Stimulated activated CD4-positive, alpha-beta T cell treated with anti-CD3 and anti-CD28 coated beads, Interleukin-1b, Interleukin-23, amount 100 ng/mL, for 48 hours (primary cell): ENCODE measurements at places on chromosomes 6 and 20.

GRCh38 chr20:53793783-53794383 is 200.2 kb upstream of the ZNF217 start:
- no peak for DNase-seq

- no peak for DNase-seq
Measured at GRCh38 chr6:71347119-71347518, 58.5 kb downstream of the OGFRL1 start.

- no peak for DNase-seq
Measured at GRCh38 chr20:44247131-44247571, at the start of gene GDAP1L1. Gene GDAP1L1 (plus strand): TSS chr20:44247308. CDS start chr20:44247335, 27 bp downstream.

DNA sequence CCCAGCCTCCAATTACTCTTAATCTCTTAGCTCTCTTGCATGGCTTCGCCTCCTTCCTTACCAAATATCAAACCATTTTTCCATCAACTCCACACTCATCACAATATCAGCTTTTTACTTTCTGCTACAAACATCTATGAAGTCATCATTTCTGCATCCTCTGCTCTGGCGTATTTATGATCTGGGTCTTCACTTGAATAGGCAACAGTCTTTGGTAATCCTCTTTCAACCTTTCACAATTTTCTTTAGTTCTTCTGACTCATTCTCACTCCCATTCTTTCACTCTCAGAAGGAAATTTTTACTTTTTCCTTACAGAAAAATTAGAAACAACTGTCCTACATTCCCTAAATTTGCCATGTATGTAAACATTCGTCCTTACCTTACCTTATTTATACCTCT is 522.4 kb downstream of the HDGFL1 start:
- DNase-seq = no peak

- DNase-seq = no peak
Measured at GRCh38 chr6:130161683-130162404, 60.9 kb downstream of the SAMD3 start.

- no peak for DNase-seq
Measured at GRCh38 chr20:50540620-50541605, 30.7 kb downstream of the PTPN1 start.
